Activated naive CD4-positive, alpha-beta T cell treated with anti-CD3 and anti-CD28 coated beads, Interleukin-2, amount 50 U/mL, for 16 hours (primary cell): ENCODE measurements at places on chromosomes 3 and 15.

DNA sequence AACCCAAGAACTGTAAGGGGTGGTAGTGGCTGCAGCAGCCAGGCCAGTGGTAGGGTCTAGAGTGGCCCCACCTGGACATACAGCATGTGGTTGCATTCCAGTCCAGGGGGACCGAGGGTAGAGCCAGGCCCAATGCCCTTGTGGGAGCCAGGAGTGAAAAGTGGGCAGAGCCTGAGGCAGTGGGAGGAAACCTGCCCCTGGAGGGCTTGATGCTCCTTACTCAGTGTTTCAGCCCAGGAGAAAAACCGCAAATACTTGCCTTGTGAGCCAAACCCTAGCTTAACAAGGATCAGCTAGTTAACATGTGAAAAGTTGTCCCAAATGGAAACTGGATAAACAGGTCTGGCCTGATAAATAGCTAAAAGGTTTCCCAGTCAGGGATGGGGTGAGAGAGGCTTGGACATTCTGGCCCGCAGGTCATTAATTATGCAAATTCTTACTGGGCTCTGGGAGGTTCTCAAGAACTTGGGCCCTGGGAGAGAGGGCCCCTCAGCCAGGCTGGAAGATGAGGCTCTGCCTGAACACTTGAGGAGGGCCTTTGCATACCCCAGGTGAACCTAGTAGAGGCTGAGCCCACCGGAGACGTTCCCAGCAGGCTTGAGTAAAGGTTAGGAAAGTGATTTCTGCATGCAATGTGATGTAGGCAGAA, 222.1 kb downstream of the THSD4 start:
- no peak for DNase-seq

- no peak for DNase-seq
Measured at GRCh38 chr3:6204891-6205290, 656.0 kb upstream of the GRM7 start.

DNA sequence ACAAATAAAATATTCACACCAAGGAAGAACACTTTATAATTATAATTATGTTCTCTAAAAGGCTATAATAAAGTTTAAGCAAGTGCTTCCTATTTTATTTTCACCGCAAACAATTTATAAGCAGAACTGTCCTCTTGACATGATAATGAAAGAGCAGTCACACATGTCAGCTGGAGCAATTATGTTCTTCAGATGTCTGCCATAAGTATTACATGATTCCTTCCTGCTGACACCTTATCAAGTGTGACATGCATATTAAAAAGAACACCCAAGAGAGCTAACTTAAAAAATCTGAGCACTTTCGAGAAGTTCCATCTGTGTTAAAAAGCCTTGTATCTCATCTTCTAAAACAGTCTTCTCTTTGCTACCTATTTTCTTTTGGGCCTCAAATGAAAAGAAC, 249.5 kb downstream of the SQOR start:
- no peak for DNase-seq

GRCh38 chr15:51620641-51621040, 1.9 kb downstream of the DMXL2 start:
- DNase-seq, result no peak

DNA sequence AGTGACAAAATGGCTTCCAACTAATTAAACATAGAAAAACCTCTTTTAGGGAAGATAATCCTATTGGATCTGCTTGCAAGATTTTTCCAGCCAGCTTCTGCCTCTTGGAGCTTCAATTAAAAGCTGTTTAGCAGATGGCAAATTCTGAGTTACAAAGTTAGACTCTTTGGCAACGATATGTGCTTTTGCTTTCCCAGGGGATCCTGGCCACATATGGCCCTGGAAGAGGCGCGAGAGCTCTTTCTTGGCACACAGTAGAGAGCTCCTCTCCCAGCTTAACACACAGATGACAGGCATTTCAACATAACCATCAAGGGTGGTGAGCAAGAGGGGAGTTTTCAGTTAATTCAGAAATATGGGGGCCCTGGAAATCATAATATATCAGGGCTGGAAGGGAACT, 41.6 kb upstream of the GALNT15 start:
- DNase-seq, result no peak

DNA sequence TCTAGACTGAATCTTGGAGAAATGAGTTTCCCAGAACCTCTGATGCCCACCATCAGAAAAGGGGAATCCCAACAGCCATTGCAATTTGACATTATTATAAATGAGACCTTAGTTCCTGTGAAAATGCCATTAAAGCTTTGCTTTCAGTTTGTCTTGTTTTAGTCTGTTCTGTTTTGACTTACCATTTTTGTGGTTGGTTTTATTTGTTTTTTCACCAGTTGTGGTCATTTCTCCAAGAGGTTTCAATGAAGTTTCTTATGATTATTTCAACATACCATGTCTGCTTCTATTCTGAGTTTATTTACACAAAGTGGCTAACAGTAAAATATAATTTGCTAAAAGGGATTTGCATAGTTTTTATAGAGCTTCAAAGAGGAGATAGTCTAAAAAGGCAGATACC, 175.0 kb upstream of the MCTP2 start:
- DNase-seq, result no peak

DNA sequence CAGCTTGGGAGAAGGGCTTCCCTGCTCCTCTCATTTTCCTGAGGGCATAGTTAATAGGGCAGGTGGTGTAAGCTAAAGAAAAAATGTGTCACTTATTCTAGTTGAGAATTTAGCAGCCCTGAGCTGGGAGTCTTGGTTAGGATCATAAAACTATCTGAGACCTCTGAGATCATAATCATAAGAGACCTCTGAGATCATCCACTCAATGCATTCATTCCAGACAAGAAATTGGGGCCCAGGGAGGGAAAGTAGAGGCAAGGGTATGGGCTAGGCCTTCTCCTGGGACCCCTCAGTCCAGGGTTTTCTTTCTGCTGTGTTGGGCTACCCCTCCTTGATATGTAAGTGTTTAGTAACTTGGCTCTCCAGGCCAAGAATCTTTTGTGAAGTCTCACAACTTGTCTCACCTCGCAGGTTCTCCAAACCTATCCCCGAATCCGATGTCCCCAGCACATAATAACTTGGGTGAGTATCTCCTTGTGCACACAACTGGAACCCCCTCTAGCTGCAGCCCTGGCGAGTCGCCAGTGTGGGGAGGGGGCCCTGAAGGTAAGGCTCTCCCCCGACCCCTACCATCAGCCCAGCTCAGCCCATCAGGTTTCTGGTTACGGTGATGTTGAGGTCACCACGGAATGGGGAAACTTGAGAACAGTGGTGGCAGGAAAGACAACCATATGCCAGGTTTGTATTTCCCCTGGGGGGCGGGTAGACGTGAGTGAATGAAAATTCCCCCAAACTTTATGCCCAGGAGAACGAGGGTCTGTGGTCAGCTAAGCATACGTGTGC, 84.1 kb downstream of the AAGAB start:
- DNase-seq, result no peak

DNA sequence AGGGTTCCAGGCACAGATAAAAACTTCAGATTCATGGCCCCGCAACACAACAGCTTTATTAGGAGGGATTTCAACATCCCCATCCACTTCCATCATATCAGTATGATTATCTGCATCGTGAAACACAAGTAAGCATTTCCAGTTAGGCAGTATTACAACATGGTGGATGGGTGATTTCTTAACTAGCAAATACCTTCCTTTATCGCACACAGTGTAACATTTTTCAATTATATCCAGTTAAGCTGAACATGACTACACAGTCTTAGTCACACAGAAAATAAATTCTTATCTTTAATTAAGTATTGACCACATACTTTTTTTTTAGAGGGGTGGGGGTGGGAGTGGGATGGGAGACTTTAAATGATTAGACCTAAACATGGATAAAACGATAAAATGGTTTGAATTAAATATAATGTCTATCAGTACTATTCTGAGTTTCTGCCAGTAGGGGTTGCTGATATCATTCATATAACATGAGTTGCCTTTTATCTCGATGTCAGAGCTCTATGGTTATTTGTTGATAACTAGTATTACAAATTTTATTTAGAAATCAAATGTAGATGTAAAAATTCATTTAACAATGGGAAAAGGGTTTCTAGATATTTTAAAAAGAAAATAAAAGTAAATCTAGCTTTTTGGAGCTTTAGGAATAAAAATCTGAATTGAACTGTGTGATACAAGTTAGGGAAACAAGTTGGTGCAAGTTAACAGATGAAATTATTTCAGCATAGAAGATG, 146.6 kb downstream of the TBL1XR1 start:
- DNase-seq, result no peak

- no peak for DNase-seq
Measured at GRCh38 chr3:190381441-190381840, 6.5 kb upstream of the CLDN16 start.

DNA sequence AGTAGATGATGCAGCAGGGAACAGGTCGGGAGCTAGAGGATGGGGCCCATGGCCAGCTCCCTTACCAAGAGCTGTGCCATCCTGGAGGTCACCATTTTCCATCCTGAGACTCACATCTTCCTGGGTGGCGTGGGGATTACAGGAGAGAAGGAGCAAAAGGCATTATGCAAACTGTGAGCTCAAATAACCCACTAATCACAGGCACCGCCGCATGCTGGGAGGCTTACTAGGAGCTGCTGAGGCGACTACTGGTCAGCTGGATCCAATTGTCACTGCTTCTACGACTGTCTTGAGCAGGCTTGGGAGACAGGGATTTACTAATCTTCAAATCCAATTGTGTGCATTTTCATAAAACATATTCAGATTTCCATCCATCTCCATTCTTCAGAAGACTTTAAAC, 12.5 kb upstream of the KBTBD12 start:
- DNase-seq, result no peak

DNA sequence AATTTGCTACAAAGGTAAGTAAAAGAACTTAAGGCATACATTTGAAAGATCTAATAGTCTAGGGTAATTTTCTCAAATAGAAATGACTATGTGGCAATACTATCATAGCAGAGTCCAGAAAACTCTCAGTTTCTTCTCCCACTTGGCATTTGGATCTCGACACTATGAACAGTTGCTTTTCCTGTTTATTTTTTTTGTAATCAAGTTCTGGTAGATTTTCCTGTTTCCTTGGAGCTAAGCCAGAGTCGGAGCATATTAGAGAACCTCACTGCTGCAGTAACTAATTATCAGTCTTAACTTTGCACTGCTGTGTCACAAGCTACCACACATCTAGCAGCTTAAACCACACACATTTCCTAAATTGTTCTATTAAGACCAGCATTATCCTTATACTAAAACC, 44.9 kb upstream of the ZNF385D start:
- no peak for DNase-seq

GRCh38 chr3:198028718-198029117, 68.7 kb downstream of the LMLN start:
- DNase-seq, result no peak

DNA sequence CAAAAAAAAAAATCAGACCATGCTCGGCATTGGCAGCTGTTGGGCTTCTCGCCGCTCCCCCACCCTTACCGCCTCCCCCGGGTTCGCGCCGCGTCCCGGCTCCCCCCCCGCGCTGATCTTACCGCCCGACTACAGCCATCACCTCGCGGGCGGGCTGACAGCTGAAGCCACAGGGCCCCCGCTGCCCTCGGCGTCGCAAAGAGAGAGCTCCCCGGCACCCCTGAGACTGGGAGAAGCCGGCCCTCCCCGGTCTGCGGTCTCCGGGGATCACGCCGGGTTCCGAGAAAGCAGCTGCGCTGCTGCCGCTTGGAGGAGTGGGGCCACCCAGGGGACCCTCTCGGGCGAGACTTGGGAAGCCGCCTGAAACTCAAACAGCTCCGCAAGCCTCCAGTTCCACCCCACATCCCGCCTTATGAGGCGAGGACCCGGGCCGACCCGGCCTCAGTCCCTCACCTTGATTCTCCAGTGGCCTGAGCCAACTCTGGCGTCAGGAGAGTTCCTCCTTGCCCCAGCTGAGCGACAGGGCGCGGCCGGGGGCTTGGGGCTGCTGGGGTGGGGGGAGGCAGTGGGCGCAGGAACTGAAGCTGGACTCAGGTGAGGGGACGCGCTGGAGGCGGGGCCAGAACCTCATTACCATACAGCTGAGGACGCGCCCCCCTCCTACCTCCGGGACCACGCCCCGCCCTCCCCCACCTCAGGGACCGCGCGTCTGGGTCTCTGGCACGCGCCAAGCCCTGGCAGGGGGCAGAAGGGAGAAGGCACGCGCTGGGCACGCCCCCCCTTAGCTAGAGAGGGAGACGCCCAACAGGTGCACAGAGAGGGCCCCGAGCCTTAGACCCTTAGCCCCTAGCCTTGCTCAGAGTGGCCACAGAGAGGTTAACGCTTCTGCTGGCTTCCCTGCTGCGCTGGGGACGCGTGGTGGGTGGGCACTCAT, 1.0 kb upstream of the DLL4 start:
- DNase-seq, result no peak

DNA sequence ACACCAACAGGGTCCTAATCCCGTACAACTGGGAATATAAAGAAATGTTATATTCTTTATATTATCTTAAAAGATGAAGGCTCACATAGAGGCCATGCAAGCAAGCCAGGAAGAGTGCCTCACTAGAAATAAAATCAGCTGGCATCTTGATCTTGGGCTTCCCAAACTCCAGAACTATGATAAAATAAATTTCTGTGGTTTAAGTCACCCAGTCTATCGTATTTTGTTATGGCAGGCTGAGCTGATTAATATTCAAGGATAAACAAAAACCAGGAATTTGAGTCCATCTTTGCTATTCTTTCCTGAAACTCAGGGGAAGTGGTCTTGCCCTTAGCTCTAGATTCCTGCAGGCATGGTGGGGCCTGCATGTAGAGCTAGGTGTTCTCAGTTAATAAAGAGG, 42.7 kb downstream of the ATOSA start:
- DNase-seq, result no peak

DNA sequence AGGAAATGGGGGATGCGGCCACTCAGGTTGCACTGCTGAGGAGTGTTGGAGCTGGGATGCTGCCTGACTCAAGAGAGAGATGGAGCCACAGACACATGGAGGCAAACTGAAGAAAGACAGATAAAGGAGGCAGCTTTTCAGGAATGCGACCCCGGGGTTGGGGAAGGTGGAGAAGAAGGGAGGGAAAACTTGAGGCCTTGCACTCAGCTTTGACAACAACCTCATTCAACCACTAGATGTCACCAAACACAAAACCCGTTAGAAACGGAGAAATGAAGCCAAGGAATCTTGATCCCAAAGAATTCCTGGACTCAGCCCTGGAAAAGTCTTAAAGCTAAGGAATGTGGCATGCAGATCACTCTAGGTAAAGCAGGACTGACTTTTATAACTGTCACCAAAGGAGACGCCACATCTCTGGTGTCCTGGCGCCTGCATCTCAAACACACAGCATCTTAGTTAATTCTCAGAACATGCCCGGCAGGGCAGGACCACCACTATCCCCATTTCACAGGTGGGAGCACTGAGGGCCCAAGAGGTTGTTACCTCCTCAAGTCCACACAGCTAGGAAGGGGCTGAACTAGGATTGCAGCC, 59.6 kb upstream of the LMCD1 start:
- DNase-seq, result no peak

- no peak for DNase-seq
Measured at GRCh38 chr3:141356046-141356445, 12.3 kb upstream of the ZBTB38 start.

DNA sequence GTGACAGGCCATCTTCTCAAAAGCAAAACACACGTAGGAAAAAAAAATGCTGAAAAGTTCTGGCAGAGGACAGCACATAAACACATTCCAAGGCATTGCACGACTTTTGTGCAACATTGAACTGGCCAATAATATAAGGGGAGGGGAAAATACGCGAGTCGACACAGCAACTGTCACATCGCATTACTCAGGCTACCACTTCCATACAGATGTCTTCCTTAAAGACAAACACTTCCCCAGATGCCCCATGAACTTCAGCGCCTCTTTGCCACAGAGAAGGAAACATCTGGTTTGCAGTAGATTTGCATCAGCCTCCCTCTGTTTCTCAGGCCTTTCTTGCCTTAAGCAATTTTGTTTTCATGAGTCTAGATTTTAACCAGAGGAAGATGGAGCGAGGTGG, 144.4 kb upstream of the IGF1R start:
- no peak for DNase-seq

GRCh38 chr15:74955017-74955416, 1.6 kb downstream of the RPP25 start:
- DNase-seq, result no peak
